Esophagus squamous epithelium (tissue), 5 donors: ENCODE measurements at places on chromosomes 3 and 15.

DNA sequence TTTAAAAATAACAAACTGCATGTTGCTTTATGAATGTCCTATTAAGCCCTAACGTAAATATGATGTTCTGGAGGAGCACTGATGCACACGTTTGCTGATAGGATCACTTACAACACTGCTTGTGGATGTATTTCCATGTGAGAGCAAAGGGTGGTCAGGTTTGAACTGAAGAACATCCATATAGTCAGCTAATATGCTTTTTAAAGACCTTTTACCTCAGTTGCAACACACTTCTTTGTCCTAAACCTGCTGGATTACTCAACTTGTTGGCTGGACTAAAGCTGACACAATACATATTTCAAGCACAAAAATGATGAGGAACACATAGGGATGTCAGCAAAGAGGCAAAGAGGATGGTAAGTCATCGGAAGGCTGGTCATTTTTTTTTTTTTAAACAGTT lies 186.6 kb downstream of the TIGIT start:
- DNase-seq = no peak

- DNase-seq = no peak
Measured at GRCh38 chr3:70981231-70981880, 602.2 kb downstream of the FOXP1 start.

GRCh38 chr15:100918034-100918689 lies 995 bp upstream of the LRRK1 start:
- DNase-seq = no peak

DNA sequence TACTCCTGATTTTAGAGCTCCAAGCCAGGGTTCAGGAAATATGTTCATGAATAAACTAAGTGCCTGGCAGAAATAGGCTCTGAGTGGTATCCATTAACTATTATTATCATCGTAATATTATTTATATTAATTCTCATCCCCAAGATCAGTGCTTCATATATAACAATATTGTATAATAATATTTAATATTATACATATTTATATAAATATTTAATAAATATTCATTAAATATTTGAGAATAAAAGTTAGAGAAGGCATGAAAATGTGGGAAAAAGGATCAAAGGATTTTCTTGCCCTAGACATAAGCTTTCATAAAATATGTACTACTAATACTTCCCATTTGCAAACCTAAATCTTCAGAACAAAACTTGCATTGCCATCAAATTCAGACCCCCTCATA lies 196.5 kb downstream of the ZMAT3 start:
- no peak for DNase-seq

- DNase-seq = no peak
Measured at GRCh38 chr3:196942915-196943277, 568 bp upstream of the NCBP2 start.

DNA sequence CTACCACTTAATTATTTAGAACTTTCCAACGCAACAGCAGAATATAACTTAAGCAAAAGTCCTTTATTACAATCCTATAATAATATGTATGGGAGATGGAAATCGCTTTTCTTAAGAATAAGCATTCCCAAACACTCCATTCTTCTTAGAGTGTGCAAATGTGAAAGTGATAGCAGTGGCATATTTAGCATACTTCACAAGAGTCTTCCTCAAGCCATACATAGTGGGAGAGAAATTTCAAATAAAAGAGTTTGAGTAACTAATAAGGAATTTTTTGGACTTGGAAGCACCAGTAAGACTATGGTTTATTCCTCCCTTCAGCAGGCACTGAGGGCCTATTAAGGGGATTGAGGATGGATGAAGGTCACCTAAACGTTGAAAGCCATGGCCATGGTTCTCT lies 22.1 kb upstream of the BNC1 start:
- no peak for DNase-seq

- no peak for DNase-seq
Measured at GRCh38 chr15:70234256-70234905, 136.7 kb upstream of the TLE3 start.

- no peak for DNase-seq
Measured at GRCh38 chr3:14299767-14300166, 102.6 kb upstream of the SLC6A6 start.

DNA sequence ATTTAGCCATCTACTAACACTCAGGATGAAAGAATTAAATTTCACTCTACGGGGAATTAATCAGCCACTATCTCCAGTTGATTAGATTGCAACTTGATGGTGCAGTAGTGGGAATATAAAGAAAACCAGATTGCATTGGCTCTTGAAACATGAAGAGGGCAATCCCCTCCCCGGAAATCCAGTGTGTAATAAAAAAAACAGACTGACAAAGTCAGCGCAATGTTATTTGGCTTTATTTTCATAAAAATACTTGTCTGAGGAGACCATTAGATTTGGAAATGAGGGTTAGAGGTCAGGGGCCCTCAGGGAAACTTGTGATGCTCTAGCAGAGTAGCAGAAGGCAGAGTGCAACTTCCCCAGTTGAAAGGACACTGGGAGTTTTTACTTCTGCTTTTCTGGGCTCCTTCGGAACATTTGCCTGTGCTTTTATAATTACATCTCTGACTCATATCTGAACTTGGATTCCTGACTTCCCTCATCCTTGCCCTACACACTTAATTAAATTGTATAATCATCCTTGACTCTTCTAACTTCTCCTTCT lies 326.8 kb downstream of the TUSC7 start:
- no peak for DNase-seq

- no peak for DNase-seq
Measured at GRCh38 chr3:111858642-111859041, 423 bp upstream of the PHLDB2 start.

DNA sequence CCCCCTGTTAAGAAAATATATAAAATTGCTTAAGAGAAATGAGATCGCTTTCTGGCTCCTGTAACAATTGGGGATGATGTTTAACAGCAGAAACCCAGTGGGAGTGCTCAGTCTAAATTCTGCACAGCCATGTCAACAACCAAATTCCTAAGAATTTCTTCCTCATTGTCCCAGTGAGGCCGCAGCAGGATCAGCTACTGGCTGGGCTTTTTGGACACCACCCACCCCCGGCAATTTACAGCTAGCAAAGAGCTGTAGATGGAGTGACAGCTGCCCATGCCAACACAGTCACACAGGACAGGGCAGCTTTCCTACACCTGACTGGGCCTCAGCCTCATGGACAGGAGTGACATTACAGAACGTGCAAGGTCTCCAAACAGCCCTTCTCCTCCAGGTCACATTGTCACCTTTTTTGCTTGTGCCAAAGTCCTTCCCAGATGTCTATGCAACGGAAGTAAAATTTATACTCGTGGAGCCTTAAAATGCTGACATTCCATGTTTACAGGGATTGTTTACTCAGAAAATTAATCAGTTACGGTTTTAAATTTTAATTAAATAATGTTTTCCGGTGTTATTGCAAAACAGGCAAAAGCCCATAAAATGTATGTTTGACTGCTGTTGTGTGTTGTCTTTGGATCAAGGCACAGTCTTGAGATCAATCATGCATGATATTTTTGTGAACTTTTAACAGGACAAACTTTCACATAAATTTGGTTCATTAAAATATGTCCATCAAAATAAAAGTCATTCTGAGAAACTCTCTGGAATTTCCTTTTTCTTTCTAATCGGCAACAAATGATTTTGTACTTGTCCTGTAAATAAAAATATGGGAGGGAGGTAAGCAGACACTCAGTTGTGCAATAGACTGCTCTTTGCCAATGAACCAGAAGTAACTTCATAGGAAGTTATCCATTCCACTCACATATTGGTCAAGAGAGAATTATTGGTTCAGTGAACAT lies 943.2 kb downstream of the MCTP2 start:
- no peak for DNase-seq

GRCh38 chr3:6062261-6063187 lies 798.4 kb upstream of the GRM7 start:
- no peak for DNase-seq

- no peak for DNase-seq
Measured at GRCh38 chr15:70508561-70509281, 254.6 kb downstream of the UACA start.

- DNase-seq = no peak
Measured at GRCh38 chr3:48708481-48708889, 8.5 kb downstream of the IP6K2 start.

GRCh38 chr15:98286831-98287230 lies 326.3 kb downstream of the ARRDC4 start:
- DNase-seq = no peak

GRCh38 chr3:65905771-65906170 lies 132.9 kb downstream of the MAGI1 start:
- DNase-seq = no peak

DNA sequence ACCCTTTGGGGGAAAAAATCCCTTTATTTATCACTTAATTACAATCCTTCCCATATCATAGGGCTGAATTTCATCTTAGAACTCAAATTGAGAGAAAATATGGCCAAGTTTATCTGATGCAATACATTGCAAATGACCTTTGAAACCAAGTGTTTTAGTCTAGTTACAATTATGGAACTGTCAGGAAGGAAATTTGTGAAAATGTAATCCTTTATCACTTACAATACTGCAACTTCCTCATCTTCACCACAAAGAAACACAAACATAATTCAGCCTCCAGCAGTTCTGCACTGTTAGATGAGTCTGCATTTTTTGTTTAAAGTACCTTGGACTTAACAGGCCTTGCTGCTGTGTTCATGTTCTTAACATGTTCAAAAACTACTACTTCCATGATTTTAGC lies 4.6 kb downstream of the CCPG1 start:
- no peak for DNase-seq

GRCh38 chr15:93180656-93181055 lies 91.6 kb upstream of the RGMA start:
- DNase-seq = no peak

DNA sequence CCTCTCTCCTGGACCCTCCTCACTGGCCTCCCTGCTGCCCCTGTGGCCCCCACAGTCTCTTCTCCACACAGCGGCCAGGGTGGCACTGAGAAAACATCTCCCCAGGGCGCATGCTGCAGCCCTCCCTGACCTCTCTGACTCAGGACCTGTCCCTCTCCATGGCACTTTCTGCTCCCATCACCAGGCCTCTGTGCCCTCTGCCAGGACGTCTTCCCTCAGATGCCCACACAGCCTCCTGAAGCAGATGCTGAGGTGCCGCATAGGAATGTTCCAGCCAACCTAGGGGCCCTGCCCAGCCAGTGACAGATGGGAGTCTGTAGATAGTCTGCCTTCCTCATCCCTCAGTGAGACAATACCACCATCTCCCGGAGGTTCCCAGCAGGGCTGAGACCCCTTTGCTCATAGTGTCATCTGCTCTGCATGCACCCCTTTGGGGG lies 8.7 kb downstream of the MYL3 start:
- DNase-seq = no peak

DNA sequence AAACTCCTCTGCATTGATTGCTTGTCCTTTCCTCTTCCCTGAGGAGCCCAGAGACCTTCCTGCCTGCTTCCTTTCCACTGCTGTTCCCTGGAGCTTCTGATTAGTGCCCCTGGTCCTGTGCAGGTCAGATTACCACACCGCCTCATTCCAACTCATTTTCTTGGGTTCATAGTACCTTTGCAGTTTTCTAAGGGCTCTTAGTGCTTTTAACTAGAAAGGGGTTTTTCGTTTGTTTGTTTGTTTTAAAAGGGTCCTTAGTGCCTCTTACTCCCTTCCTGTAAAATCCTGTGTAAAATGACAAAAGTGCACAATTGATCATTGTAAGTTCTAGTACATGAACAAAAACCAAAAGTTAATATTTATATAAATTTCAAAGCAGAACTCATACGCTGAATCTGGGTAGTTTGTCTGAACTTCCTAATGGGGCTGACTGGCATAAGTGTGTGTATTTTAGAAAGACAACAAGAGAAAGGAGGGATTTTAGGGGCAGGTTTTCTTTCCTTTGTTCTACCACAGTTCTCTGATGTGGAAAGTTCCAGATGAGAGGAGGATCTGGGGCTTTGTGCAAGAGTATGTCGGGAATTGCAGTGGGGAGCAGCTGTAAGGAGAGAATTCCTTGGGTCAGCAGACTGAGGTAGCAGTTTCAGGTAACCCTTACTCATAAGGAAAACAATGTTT lies 30.6 kb downstream of the SNRK start:
- no peak for DNase-seq

DNA sequence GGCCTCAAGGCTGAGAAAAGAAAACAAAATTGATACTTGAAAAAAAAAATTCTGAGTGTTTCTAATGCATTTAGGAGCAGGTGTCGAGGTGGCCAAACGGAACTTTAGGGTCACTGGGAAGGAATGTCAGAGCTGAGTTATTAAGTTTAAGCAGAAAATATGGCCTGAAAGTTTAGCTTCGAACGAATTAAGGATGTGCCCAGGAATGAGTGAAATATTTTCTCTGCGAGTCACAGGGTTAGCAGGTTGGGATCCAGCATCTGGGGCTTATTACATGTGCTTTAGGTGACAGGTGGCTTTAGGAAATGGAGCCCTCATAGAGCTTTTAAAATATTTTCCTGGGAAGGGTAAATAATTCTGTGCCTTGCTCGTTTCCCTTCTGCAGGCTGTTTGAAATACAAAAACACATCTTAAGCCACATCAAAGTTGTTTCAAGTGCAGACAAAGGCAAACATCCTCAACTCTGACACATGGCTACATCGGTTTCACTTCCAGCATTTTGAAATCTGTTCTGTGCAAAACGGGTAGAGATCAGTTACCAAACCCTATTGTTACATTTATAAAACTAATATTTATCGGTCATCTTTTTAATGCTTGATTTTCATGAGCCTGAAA lies 143.1 kb upstream of the ARRDC4 start:
- DNase-seq = no peak

GRCh38 chr3:58325525-58325992 lies 7.1 kb upstream of the PXK start:
- DNase-seq = no peak

GRCh38 chr3:109070211-109070610 lies 47.7 kb downstream of the MORC1 start:
- no peak for DNase-seq

DNA sequence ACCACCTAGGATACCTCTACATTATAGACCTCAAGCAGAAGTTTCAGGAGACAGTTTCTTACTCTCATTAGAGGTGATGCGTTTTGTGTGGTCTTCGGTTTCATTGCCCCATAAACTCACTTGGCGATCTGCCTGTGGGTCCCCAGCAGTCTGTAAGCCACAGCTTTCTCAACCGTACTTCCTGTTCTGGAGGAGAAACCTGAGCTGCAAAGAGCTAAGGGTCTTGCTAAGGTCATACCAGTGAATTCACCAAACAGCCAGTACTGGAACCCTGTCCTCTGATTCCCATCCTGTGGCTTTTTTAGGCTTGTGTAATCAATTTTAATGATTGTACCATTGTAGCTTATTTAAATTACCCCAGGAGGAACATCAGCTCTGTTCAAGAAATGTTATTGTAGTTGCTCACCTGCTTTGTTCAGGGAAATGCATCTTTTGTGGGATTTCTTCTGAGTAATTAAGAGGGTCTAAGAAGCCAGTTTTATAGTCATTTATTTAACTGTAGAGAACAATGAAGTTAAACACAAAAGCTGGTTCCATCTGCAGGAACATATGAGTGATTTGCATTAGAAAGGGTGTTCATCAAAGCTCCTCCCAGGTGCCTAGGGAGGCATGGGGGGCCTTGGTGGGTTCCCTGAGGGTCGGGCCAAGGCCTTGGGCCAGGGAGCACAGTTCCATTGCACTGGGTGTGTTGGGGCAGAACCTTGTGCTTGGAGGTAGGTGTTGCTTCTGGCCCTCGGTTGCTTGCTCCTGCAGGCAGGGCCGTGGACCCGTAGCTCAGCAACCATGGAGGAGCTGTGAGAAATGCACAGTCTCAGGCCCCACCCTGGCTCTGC lies 69.6 kb downstream of the APBA2 start:
- DNase-seq = no peak

GRCh38 chr3:114400371-114400770 lies 106.5 kb downstream of the TIGIT start:
- DNase-seq = no peak
